Smooth muscle cell of trachea (primary cell): ENCODE measurements at places on chromosomes 3 and 15. TPM values are rescaled to one million over a fixed set of nuclear protein-coding genes. Genes with fewer than 3 reads are reported as not detected.

Gene GPR149
- total RNA-seq, result not detected in 2 replicates

Gene COL8A1
- total RNA-seq, result 45.4 and 72.6 TPM in 2 replicates

Gene RTP4
- total RNA-seq, result 2.8 and 3.3 TPM in 2 replicates

Gene P2RY1
- 4.0 and 4.1 TPM in 2 replicates for total RNA-seq

Gene ZNF710
- total RNA-seq, result 8.9 and 16.7 TPM in 2 replicates

Gene SIDT1
- not detected in 2 replicates for total RNA-seq

Gene SUSD5
- 1.6 and 2.5 TPM in 2 replicates for total RNA-seq

Gene DPPA2
- not detected in 2 replicates for total RNA-seq

Gene DET1
- 6.6 and 8.1 TPM in 2 replicates for total RNA-seq

Gene BFSP2
- not detected in 2 replicates for total RNA-seq

Gene CKMT1B
- not detected in 2 replicates for total RNA-seq

Gene CDC25A
- total RNA-seq, result 1.3 and 2.6 TPM in 2 replicates

Gene IL12A
- total RNA-seq, result 1.9 and 7.4 TPM in 2 replicates

Gene REC114
- total RNA-seq, result not detected in 2 replicates

Gene GOLGA8Q
- 1.5 and 2.6 TPM in 2 replicates for total RNA-seq

Gene ONECUT1
- total RNA-seq, result not detected in 2 replicates

Gene APOD
- 1.6 and 2.8 TPM in 2 replicates for total RNA-seq

Gene CLCN2
- 4.1 and 6.9 TPM in 2 replicates for total RNA-seq

Gene LYZL4
- total RNA-seq, result not detected in 2 replicates

Gene HIGD2B
- total RNA-seq, result 0.15 TPM in 1 of 2 replicates, not detected in the other

Gene CD86
- total RNA-seq, result not detected in 2 replicates

Gene INTS14
- total RNA-seq, result 34.9 and 40.1 TPM in 2 replicates

Gene FRG2C
- total RNA-seq, result 0.17 TPM in 1 of 2 replicates, not detected in the other
